ENCODE measurements at places on chromosomes 7 and 10. TPM values are rescaled to one million over a fixed set of nuclear protein-coding genes. Genes with fewer than 3 reads are reported as not detected.

Gene C10orf67
- total RNA-seq, result not detected

Gene ANXA8L1
- total RNA-seq, result 2.9 TPM

Gene TMEM229A
- total RNA-seq, result not detected

Gene SFTPA2
- total RNA-seq, result not detected

Gene SKIDA1
- total RNA-seq, result 0.30 TPM

Gene NPY4R
- total RNA-seq, result 2.1 TPM

Gene SLC29A3
- 0.89 TPM for total RNA-seq

Gene LRRD1
- 0.30 TPM for total RNA-seq

Gene OR6V1
- not detected for total RNA-seq

Gene SRRT
- 46.3 TPM for total RNA-seq

Gene ELN
- total RNA-seq, result 0.59 TPM

Gene MYH16
- total RNA-seq, result under 0.01 TPM

Gene H2BK1
- not detected for total RNA-seq

Gene GIMAP8
- total RNA-seq, result not detected

Gene PHF14
- total RNA-seq, result 24.9 TPM

Gene ATOH7
- not detected for total RNA-seq

Gene PRRT4
- not detected for total RNA-seq

Gene BMPER
- 34.0 TPM for total RNA-seq

All from smooth muscle cell of the umbilical artery (primary cell).